ENCODE measurements at places on chromosomes 3 and 15.

- no peak for DNase-seq
Measured at GRCh38 chr3:179038216-179038898, 33.3 kb downstream of the ZMAT3 start.

GRCh38 chr15:91126080-91126479, 26.0 kb downstream of the SV2B start:
- no peak for DNase-seq

DNA sequence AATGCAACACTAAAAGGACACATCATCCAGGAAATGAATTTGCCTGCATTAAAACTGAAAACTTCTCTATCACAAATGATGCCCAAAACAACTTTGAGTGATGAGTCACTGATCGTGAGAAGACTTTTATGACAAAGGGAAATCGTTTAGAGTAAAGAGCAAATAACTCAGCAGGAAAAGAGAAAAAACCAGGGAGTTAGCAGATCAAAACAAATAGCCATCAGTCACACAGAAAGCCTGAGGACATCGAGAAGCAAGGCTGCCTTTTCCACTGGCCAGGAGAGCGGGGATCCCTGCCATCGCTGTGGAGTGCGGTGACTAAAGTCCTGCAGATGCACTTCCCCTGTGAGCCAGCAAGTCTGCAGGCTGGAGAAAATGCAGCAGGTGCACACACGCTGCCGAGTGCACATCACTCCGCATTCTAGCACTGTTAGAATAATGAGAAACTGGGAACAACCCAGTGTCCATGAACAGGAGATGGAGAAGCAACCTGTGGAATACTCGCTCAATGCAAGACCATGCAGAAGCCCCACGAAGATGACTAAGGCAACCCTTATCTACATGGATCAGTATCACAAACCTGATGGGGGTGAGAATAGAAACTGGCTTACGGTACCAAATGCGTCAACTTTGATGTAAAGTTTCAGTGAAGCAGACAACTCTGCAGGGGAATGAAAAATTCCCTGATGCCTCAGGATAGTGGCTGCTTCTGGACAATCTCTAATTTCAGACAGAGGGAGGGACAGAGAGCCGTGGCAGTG, 86.4 kb downstream of the NSMCE3 start:
- DNase-seq, result no peak

DNA sequence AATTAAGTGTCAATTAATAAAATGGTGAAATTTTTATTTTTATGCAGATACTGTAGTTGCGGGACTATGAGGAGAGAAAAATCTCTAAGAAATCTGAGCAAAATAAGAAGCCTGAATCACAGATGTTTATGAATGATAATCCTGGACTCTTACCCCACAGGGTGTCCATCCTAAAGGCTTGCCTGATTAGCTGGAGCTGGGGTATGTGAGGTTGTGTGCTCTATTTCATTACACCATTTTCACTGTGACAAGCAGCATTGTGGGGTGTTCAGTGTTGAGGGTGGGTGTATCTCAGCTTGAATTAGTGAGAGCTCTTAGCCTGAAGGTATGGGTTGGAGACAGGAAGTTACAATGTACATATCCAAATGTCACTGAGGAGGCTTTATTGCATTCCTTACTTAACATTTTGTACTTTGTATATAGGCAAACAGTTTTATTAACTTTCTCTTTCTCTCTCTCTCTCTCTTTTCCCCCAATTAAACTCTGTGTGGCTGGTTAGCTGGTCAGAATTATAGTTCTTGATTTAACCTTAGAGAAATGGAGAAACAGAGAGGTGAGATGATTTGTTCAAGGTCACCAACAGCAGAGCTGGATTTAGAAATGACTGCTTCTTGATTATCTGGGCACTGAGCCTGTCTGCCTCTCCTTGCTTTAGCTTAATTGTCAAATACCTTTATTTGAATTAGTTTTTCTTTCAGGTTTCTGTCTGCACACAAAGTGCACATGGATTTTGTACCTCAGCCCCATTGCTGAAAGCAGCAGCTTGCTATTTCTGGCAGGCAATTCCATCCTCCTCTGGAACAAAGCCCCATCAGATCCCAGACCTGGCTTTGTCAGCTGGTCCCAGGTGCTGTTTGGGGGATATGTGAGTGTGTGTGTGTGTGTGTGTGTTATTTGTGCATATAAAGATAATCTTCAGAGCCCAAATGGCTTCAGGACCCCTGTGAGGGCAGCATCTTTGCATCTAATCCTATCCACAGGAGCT, 35.8 kb downstream of the GJD2 start:
- no peak for DNase-seq

DNA sequence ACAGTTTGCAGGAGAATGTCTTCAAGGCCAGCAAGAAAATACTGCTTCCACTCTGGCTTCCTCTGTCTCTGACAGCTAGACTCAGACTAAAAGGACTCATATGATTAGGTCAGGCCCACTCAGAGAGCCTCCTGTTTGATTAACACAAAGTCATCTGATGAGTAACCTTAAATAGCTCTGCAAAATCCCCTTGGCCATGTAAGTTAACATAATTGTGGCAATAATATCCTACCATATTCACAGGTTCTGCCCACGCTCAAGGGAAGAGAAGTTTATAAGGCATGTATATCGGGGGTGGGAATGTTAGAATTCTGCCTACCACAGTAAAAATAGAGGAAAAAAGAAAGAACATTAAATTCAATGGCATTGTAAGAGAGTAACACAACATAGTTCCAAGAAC, 20.6 kb upstream of the HHATL start:
- no peak for DNase-seq

DNA sequence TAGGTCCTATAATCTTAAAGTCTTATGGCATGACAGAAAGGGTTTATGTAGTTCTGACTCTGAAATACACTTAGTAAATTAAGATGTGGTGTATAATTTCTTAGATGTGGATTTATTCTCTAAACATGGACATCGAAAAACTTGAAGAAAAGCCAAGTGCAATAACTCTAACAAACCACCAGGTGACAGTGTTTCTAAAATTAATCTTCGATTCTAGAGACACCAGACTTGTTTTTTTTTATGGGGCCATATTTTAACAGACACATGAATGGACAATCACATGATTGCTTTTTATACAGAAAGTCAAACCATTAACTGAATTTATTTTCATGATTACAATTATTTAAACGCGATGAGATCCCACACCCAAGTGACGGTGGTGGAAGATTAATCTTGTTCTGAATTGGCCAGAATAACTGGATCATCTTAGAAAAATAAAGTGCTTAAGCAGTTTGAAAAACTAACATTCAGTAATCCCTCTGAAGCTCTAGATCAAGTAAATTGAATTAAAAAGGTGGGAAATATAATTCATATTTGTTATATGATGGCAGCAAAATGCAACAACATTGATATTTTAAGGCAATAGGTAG, 305.1 kb downstream of the LSAMP start:
- peak; percentile 47 for DNase-seq

DNA sequence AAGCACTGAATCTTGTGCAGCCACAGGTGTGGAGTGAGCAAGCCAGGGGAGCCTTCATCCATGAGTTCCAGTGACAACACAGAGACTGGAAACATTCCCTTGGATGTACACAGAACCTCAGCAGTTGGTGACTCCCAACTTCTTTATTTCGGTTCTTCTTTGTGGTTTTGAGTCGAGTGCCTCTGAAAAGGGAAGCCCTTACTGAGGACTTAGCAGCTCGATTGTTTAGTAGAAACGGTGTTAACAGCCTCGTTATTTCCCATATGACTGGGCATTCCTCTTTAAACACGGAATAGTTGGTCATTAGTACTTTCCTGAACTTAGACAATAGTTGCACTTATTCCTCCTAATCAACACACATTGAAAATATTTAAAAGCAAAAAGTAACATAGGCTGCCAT, 7.7 kb downstream of the SLCO3A1 start:
- no peak for DNase-seq

DNA sequence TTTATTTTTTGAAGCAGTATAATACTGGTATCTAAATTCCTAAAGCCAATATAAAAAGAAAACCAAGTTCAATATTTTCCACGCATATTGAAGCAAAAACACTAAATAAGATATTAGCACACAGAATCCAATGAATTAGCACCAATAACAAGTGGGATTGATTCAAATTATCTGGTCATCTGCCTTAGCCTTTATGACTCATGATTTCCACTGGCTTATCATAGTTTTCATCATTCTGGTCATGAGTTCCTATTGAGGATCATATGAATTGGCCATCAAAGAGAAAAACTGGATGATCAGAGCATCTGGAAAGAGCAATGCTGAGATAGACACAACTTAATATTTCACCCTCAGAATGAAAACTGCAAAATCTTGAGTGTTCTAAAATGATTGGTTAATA, 809.9 kb downstream of the MCTP2 start:
- DNase-seq, result no peak

GRCh38 chr3:11185564-11186317, 31.4 kb downstream of the HRH1 start:
- peak; percentile 85 for DNase-seq

DNA sequence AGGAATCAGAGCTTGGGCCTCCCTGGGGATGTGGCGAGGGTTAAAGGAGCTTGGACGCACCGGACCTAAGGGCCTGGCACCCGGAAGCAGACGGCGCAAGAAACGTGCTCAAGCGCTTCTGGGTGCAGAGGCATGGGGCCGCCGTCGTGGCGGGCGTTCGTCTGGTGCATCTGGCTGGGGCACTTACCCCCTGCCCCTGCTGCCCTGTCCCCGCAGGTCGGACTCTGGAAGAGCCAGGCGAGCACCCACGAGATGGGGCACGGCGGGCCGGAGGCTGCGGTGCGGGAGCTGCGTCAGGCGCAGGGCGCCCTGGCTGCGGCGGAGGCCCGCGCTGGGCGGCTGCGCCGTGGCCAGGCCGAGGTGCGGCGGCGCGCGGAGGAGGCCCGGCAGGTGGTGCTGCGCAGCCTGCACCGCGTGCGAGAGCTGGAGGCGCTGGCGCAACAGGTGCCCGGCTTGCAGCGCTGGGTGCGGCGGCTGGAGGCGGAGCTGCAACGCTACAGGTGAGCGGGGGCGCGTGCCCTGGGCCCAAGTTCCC, 2.5 kb downstream of the EFCC1 start:
- no peak for DNase-seq

- no peak for DNase-seq
Measured at GRCh38 chr3:178634975-178635374, 98.7 kb downstream of the KCNMB2 start.

- DNase-seq, result no peak
Measured at GRCh38 chr3:55252921-55253320, 234.2 kb downstream of the WNT5A start.

DNA sequence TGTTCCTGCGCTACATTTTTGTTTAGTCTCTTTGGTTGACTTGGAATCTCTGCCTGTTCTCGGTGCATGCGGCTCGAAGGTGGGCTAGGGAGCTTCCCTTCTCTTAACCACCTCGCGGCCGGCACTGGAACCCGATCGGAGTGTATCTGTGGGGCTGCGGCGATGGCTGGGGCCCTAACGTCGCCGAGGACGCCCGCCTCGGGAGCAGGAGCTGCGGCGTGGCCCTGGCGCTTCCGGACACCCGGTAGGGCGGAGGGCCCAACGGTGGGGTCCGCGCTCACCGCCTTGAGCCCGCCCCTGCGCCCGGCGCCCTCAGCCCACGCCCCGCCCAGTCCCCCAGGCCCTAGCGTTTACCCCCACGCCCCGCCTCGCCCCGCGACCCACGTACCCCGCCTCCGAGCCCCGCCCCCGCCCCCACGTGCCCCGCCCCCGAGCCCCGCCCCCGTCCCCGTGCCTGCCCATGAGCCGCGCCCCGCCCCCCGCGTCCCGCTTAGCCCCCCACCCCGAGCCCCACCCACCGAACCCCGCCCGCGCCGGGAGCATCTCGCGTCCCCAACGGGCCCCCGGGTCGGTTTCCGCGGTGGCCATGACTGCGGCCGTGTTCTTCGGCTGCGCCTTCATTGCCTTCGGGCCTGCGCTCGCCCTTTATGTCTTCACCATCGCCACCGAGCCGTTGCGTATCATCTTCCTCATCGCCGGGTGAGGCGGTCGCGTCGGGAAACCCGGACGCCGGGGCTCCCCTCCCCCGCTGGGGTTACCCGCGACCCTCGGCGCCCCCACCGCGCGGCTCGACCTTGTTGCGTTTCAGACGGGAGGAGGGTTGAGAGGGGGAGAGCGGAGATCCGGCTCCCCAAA, at the start of gene APH1B:
Gene APH1B, plus strand, starts transcription at position 568 of the 855 bp plus-strand sequence. Its CDS starts 19 bp downstream, at position 587.
- DNase-seq, result peak; percentile 67

- DNase-seq, result no peak
Measured at GRCh38 chr15:36622197-36622795, 42.9 kb downstream of the CDIN1 start.

DNA sequence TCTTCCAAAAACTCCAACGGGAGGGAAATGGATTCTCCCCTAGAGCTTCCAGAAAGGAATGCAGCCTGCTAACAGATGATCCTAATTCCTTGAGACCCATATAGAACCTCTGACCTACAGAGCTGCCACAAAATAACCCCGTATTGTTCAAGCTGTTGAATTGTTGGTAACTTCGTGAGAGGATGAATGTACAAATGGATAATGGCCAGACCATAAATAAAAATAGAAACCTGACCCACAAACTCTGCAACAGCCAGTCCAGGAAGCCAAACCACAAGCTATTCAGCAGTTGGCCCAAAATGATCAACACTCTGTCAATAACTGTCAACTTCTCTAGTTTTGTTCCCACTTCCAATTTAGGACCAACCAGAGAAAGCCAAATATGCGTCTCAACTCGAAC, 414.0 kb upstream of the ZNF717 start:
- DNase-seq, result no peak

DNA sequence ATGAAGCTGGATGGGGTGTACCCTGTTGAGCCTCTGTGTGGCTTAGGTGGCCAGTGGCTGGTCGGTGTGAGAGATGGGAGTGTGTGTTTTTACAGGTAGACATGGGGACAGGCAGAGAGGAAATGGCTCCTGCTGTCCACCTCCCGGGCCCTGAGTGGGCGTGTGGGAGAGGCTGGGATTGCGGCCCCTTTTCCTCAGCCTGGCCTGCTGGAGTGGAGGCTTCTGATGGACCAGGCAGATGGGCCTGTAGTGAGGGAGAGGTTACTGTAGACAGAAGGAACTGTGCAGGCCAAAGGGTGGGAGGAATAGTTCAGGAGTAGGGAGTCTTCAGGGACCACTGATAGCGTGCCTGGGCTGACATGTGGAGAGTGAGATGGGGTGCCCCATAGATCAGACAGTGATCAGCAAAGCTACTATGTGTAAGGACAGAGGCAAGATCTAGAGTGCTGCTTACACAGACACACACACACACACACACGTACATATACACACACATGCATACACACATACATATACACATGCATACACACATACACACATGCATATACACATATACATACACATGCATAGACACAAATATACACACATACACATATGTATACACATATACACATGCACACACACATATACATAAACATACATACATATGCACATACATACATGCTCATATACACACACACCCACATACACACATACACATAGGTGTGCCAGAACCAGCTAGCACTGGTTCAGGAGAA, 26.4 kb downstream of the ACAA1 start:
- DNase-seq, result no peak

- DNase-seq, result no peak
Measured at GRCh38 chr15:86101818-86102217, 22.1 kb downstream of the AGBL1 start.

GRCh38 chr15:59565299-59565698, 46.3 kb upstream of the GCNT3 start:
- DNase-seq, result no peak

GRCh38 chr15:33099213-33099612, 95.3 kb downstream of the FMN1 start:
- no peak for DNase-seq

All from SW 1271 (cell line).